ENCODE measurements at places on chromosomes 16 and 17.
A peak's percentile ranks its signal among the peaks of the same experiment; 100 is the strongest.

- DNase-seq: no peak
These were observed 13.2 kb downstream of the CNTNAP1 start for GRCh38 chr17:42695500-42695899.

DNA sequence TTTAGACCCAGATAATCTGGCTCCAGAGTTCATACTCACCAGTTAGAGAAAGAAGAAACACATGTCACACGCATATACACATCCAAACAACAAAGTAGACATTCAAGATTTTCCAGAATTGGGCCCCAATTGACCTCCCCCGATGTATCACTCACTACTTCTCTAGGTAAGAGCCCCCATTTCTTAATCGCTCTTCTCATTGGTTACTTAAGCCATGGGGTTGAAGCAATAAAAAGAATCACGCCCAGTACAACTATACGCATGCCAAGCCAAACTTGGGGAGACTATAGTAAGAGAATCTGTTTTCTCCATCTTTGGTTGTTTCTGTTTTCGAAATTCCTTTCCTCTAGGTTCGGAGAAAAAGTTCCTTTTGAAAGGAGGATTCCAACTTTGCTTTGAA lies 565 bp downstream of the DDX52 start:
- DNase-seq: peak; percentile 23

DNA sequence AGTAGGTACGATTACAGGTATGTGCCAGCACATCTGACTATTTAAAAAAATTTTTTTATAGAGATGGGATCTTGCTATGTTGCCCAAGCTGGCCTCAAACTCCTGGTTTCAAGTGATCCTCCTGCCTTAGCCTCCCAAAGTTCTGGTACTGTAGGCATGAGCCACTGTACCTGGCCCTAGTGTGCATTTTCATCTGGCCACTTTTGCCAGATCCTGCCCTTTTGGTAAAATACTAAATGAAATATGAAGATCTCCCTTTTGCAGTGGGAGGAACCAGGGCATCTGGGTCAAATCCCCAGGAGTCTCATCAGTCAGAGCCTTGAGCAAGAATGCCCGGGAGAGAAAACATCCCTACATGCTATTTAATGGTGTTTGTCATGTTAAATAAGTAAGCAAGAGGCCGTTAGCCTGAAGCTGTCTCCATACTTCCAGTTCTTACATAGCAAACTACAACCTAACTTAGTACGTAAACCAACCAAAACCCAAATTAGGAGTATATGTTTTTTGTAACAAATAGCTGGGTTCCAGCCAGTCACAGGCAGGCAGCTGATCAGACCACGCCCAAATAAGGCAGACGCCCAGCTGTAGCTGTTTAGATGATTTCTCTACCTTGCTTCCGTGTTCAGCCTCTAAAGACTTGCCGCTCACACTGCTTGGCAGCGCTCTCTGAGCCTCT lies 46.5 kb upstream of the CLEC18A start:
- DNase-seq: no peak

- peak; percentile 85 for DNase-seq
These were observed 10.0 kb downstream of the ATP5PD start for GRCh38 chr17:75036643-75037268.

- DNase-seq: no peak
These were observed 103.5 kb downstream of the SYCE1L start for GRCh38 chr16:77302674-77303073.

DNA sequence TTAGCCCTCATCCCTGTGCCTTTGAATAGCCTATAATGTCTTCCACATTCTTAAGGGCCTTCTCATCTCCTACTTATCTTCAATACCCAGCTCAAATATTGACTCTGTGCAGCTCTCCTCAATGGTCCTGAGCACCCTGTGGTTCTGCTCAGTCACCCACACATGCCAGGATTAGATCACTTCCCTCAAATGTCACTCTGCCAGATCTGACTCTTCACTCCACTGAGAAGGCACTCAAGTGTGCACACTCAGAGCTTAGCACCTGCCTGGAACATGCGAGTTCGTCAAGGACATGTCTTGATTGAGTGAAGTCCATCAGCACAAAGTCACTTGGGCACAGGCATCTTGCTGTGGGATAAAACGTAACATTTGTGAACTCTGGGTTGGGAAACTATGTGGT lies 404.8 kb downstream of the CDH13 start:
- peak; percentile 76 for DNase-seq

DNA sequence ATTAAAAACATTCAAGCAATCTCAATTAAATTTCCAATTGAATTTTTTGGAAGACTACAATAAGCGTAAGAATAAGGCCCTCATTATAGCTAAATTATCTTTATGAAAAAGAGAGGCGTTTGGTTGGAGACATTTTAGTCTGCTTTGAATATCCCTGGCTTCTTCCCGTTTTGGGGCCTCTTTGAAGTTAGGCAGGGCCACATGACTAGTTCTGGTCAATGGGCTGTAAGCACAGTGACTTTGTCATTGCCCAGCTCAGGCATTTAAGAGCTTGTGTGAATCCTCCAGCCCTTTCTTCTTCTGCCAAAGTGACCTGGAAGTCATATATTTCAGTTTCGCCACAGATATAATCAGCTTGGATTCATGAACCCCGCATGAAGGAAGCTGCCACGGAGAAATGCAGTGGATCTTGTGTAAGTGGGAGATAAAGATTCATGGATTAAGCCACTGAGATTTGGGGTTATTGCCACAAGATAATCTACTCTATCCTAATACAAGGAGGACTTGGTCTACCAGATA lies 21.7 kb upstream of the UBTF start:
- no peak for DNase-seq

GRCh38 chr16:65223335-65223734 lies 101.5 kb upstream of the CDH11 start:
- DNase-seq: no peak

DNA sequence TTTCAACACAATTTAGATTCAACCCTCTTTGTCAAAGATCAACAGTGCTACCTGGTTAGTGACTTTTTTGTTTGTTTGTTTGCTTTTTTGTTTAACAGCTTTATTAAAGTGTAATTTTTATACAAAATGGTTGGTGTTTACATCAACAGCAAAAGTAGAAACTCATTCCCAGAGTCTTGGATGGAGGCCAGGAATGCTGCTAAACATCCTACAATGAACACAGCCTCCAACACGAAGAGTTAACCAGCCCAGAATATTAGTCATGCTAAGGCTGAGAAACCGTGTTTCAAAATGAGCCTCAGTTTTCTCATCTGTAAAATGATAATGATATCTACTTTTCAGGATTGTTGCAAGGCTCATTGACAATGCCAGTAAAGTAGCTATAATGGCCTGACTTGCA lies 211.0 kb upstream of the MAF start:
- DNase-seq: no peak

GRCh38 chr17:49926886-49927285 lies 42.1 kb upstream of the DLX4 start:
- DNase-seq: no peak

DNA sequence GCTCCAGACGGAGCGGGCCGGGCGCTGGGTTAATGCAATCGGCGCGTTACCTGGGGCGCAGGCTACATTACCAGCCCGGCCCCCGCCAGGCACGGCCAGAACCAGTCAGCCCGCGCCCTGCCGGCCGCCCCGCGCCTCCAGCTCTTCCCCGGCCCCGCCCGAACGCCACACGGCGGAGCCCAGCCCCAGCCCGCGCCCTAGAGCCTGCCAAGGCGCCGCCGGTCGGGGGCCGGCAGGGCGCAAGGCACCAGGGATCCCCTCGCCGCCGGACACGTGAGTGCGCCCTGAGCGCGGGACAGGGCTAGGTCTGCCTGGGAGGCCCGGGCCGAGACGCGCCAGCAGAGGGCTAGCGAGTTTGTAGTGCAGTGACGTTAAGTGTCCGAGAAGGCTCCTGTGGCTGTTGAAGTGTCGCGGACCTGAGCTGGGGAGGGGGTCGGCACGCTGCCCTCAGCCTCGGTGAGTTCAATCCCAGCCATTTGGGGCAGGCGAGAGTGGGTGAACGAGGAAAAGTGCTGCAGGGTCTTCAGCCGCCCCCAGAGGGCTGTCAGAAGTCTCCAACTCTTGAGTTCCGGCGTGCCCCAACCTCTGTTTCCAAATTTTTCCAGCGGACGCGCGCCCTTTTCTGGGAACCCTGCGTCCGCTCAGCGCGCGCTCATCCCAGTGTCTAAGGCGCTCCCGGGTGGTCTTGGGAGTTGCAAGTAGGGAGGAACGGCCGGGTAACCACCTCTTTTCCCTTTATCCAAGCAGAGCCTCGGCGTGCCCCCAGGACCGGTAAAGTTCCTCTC lies at the start of gene SLC6A2:
Gene SLC6A2 (plus strand): TSS at position 92 of the 785 bp plus-strand sequence. CDS start 707 bp downstream, outside the sequence.
- DNase-seq: no peak

GRCh38 chr16:47317465-47318240 lies 143.2 kb downstream of the ITFG1 start:
- no peak for DNase-seq

- peak; percentile 49 for DNase-seq
These were observed 10.2 kb downstream of the RNF213 start for GRCh38 chr17:80270836-80271235.

DNA sequence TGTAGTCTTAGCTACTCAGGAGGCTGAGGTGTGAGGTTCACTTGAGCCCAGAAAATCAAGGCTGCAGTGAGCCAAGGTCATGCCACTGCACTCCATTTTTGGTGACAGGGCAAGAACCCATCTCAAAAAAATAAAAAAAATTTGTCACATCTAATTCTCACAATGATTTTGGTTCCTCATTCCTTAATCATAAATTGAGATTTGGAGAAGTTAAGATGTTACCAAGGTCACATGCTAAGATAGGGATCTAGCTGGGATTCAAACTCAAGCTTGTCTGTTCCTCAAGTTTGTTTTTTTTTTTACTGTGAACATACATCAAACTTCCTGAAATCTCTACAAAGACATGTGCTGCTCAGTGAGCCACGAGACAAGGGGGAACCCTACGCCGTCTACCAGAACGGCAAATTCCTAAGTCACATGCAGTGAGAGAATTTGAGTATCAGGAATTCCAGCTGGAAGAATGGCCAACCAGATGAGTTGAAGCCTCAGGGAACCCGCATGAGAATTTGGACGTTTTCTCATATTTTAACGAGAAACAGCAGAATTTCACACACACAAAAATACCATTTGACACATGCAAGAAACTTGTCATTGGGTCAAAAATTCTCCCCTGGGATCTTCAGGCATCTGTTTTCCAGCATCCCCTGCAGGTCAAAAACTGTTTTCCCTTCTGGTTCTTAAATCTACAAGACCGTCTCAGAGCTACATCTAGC lies 414.1 kb upstream of the GOT2 start:
- DNase-seq: no peak

Data from DMS53 (cell line).